ENCODE measurements at places on chromosomes 6 and 20.

DNA sequence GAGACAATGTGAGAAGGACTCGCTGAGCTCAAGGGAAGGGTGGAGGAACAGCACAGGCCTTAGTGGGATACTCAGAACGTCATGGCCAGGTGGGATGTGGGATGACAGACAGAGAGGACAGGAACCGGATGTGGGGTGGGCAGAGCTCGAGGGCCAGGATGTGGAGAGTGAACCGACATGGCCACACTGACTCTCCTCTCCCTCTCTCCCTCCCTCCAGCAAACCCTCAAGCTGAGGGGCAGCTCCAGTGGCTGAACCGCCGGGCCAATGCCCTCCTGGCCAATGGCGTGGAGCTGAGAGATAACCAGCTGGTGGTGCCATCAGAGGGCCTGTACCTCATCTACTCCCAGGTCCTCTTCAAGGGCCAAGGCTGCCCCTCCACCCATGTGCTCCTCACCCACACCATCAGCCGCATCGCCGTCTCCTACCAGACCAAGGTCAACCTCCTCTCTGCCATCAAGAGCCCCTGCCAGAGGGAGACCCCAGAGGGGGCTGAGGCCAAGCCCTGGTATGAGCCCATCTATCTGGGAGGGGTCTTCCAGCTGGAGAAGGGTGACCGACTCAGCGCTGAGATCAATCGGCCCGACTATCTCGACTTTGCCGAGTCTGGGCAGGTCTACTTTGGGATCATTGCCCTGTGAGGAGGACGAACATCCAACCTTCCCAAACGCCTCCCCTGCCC, 1.7 kb downstream of the TNF start:
- DNase-seq, result no peak

- no peak for DNase-seq
Measured at GRCh38 chr6:24933868-24934401, 1.8 kb downstream of the RIPOR2 start.

GRCh38 chr6:99344289-99344688, 5.2 kb downstream of the FAXC start:
- no peak for DNase-seq

GRCh38 chr6:6243846-6244245, 76.6 kb downstream of the F13A1 start:
- DNase-seq, result no peak

GRCh38 chr20:39993742-39994141, 695.3 kb downstream of the MAFB start:
- no peak for DNase-seq

- DNase-seq, result no peak
Measured at GRCh38 chr6:29667158-29667557, 10.3 kb downstream of the MOG start.

GRCh38 chr6:35077713-35078105, 63.4 kb downstream of the TCP11 start:
- DNase-seq, result no peak

DNA sequence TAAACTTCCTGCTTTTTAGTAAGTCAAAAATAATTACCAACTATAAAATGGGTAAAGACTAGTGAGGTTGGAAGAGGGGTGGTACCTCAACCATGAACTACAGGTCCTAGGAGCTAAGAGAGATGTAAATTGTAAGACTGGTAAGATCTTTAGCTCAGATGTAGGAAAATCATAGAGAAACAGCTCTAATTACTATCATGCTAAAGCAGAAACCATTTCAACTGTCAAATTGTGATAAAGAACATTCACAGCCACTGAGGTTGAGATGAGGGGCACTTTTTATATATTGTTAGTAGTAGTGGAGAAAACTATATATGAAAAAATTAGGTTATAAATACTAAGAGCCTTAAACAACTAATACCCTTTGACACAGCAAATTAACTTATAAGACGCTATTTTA, 20.0 kb downstream of the CDK19 start:
- no peak for DNase-seq

GRCh38 chr6:137473598-137473997, 20.6 kb downstream of the OLIG3 start:
- DNase-seq, result no peak

Measured in stimulated activated CD8-positive, alpha-beta memory T cell treated with anti-CD3 and anti-CD28 coated beads, Interleukin-7, amount 100 ng/mL, for 1 hour (primary cell).